ENCODE measurements at places on chromosomes 3 and 15.
A peak's percentile ranks its signal among the peaks of the same experiment; 100 is the strongest.

- DNase-seq: no peak
Measured at GRCh38 chr3:179088306-179088705, 16.7 kb upstream of the ZMAT3 start.

GRCh38 chr3:156599089-156599874 lies 44.4 kb upstream of the SSR3 start:
- no peak for DNase-seq

- peak; percentile 62 for DNase-seq
Measured at GRCh38 chr15:63860155-63860554, 26.4 kb upstream of the HERC1 start.

GRCh38 chr15:95923792-95924191 lies 406.7 kb upstream of the NR2F2 start:
- no peak for DNase-seq

GRCh38 chr15:52290329-52290728 lies 5.3 kb downstream of the MYO5C start:
- DNase-seq: no peak

Data from activated CD8-positive, alpha-beta memory T cell treated with anti-CD3 and anti-CD28 coated beads, Interleukin-2, amount 50 U/mL, for 48 hours (primary cell).